Cardiac muscle cell (in vitro differentiated cells and primary cell): ENCODE measurements at places on chromosomes 6 and 20.
A peak's percentile ranks its signal among the peaks of the same experiment; 100 is the strongest.

GRCh38 chr20:45487231-45487635 is 17.7 kb downstream of the WFDC2 start:
- DNase-seq: peak; percentile 9

DNA sequence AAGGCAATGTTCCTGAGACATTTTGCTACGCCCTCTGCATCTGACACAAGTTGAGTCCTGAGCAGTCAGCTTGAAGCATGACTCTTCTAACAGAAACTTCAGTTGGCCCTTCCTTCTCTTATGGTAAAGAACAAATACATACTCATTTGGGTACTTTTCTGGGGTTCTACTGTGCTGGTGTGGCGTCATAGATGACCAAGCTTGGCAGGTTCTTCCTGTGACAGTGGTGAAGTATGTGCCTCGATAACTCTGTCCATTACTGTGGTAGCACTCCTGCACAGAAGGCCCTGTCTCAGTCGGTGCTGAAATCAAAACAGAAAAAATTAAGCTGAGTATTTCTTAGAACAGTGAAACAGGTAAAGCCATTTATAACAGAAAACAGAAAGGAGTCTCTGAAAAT is 152.5 kb downstream of the SLC22A3 start:
- DNase-seq: no peak

DNA sequence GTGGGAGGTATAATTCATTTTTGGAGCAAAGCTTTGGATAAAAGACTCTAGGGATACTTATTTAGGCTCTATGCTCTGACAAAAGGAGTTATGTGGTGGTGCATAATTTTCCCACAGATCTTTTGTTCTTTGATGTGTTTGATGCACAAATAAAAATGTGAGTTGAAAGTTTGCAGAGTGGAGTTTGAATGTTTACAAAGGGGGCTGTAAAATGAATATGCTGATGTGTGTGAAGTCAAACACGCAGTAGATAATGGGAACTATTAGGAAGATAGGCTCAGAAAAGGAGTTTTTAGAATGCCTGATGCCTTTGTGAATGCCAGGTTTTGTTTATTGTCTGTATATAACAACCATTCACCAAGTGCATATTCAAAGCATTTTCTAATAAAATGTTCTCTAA is 545.0 kb upstream of the EPHA7 start:
- DNase-seq: no peak

DNA sequence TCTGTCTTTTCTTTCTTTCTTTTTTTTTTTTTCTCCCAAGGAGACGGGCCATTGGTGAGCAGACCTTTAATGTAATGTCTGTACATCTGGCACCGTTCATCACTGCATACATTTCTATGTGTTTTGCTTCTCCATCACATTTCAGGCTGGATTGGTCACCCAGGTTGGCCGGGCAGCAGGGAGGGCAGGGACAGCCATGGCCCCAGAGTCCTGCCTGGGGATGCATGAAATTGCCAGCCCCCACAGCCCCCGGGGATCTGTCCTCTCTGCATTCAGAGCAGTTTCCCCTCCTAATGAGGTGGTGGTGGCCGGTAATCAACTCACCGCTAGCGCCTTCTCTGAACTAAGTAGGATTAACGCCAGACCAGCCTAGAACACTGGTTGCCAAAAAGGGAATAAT is 50.4 kb downstream of the APCDD1L start:
- no peak for DNase-seq

GRCh38 chr20:14445310-14445709 is 107.9 kb upstream of the FLRT3 start:
- DNase-seq: no peak

- DNase-seq: no peak
Observed at GRCh38 chr20:10971096-10971495, 297.3 kb upstream of the JAG1 start.

DNA sequence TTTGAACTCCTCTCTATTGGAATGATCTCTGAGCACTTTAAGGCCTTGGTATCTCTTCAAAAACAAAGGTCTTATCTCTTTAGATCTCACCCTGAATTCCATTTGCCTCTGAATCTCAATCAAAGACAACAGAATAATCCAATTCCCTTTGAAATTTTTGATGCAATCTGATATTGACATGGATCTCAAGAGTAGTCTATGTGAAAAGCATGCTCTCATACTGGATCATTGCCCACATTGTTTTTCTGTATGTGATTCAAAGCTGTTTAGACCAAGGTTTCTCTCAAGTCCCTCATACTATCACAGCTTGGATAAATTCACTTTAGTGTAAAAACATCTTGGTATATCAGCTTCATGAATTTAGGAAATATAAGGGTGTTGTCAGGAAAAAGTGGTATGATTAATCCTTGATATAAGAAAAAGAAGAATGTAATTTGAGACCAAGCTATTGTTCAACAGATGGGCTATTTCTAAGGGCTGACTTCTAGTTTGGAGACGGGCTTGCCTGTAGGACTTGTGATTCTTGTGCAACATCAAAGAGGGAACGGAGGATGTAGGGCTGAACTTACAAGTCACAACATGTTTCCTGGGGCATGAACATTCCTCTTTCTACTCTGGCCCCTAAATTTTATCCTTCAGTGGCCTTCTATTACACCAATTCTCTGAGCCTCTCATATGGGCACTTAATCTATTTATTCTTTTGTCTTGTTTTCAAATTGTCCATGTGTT is 77.9 kb upstream of the CITED2 start:
- no peak for DNase-seq

- DNase-seq: no peak
Observed at GRCh38 chr6:13907001-13907350, 17.8 kb upstream of the RNF182 start.

GRCh38 chr6:36526066-36526465 is 21.2 kb downstream of the STK38 start:
- DNase-seq: no peak

GRCh38 chr6:82872185-82872584 is 193.5 kb downstream of the UBE3D start:
- no peak for DNase-seq

- no peak for DNase-seq
Observed at GRCh38 chr6:113684382-113684901, 172.7 kb upstream of the MARCKS start.

- DNase-seq: no peak
Observed at GRCh38 chr20:4719190-4719589, 2.5 kb upstream of the PRND start.

- DNase-seq: no peak
Observed at GRCh38 chr20:23928788-23929187, 49.2 kb upstream of the CST5 start.

DNA sequence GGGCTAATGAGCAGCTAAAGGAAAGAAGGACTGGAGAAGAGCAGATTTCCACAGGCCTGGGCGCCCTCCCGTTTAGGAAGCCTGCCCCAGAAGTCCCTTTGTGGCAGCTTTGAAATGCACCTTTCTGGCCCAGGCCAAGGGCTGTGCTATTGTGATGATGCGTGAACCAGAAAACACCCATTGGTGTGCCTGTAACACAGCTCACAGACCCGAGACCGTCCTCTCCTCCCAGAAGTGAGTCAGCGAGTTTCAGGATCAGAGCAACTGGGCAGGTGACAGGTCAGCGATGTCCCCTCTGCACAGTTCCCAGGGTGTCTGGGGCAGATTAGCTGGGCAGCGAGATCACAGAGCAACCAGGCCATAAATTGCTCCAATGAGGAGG is 71.9 kb upstream of the SULF2 start:
- DNase-seq: no peak

- DNase-seq: no peak
Observed at GRCh38 chr6:87196275-87196842, 41.0 kb downstream of the ZNF292 start.

- no peak for DNase-seq
Observed at GRCh38 chr6:113318575-113318917, 538.6 kb upstream of the MARCKS start.

- no peak for DNase-seq
Observed at GRCh38 chr20:36175016-36175415, 20.5 kb downstream of the EPB41L1 start.

GRCh38 chr20:63959699-63960075 is 3.5 kb upstream of the UCKL1 start:
- no peak for DNase-seq
